ENCODE measurements at places on chromosomes 1 and 21.

GRCh38 chr1:196105901-196106300 is 502.3 kb downstream of the KCNT2 start:
- DNase-seq = no peak

DNA sequence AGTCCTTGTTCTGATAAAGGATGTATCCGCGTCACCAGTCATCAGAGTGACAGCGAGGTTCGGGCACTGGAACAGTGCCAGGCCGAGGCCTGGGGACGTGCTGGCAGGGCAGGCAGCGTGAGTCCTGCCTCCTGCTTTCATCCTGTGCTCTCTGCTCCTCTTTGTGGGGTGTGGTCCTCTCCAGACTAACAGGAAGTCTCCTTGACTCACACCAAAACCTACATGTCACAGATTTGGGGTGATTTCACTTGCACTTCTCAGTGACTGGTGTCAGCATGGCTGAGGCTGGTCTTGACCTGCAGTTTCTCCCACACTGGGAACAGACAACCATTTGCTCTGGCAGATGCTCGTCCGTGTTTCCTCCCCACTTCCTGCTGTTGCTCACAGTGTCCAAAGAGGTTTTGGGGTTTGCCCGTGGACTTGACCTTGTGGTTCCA is 8.8 kb upstream of the NLRP3 start:
- no peak for DNase-seq

DNA sequence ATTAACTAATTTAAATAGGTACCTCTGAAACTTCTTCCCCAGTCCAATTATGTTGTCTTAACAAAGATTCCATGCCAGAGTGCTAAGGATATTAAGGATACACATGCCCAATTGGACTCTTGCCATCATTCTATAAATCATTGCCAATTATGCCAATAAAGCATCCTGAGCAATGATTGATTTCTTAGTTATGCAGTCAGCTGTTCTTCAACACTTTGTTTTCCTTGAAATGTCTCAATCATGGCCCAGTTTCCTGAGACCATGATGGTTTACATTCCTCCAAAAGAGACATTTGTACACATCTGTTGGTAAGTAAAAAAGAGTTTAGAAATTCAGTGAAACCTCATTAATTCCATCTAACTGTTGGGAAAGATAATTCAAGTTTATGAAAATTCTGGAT is 180.4 kb upstream of the PKN2 start:
- no peak for DNase-seq

DNA sequence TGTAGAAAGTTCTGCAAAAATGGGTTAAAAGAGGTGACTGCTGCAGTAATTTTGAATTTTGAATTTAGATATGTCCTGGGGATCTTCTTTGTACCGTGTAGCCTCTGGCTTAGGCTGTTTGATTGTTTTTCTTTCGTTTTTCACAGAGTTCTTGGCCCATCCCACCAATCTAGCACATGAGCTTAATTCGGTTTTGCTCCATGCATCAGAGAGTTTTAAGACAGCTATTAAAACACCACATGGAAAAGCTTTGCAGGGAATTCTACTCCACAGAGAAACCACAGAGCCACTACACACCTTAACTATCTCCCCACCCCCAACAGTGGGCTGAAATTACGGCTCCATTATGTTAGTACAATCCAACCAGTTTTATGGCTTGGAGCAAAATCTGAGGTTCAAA is 25.5 kb downstream of the SPAG17 start:
- DNase-seq = no peak

GRCh38 chr1:218785928-218786327 is 387.8 kb upstream of the LYPLAL1 start:
- no peak for DNase-seq

DNA sequence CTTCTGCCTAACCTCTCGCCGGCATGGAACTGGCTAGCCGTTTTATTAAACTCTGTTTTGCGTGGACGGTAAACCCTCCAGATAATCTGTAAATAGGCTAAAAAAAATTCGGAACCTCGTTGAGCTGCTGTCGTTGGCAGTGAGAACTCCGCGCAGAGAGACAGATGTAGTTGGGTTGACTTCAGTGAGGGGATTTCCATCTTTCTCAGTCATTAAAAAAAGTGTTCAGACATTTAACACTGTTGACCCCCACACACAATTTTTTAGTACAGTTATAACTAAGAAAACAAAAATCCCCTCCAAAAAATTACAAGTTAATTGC is 464 bp downstream of the PARK7 start:
- no peak for DNase-seq

GRCh38 chr1:156748670-156749418 is 2.6 kb downstream of the HDGF start:
- no peak for DNase-seq

GRCh38 chr1:185566995-185567394 is 167.2 kb upstream of the HMCN1 start:
- DNase-seq = no peak

GRCh38 chr1:156504438-156504813 is 3.9 kb upstream of the MEF2D start:
- no peak for DNase-seq

DNA sequence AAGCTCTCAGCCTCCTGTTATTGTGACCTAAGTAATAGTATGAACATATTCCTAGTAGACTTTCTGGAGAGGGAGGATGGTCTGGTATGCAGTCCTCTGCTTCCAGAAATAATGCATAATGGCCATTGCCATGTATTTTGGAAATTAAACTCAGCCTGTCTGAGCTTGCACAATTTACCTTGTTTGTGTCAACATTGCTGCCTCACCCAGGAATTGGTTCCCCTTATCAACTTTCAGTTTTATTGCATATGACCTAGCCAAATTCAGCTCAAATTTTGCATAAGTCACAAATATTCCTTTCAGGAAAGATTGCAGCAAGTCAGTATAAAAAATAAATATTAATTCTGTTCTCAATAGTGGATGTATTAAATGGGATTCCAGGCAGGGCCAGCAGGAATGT is 101.9 kb upstream of the SLC5A9 start:
- DNase-seq = no peak

DNA sequence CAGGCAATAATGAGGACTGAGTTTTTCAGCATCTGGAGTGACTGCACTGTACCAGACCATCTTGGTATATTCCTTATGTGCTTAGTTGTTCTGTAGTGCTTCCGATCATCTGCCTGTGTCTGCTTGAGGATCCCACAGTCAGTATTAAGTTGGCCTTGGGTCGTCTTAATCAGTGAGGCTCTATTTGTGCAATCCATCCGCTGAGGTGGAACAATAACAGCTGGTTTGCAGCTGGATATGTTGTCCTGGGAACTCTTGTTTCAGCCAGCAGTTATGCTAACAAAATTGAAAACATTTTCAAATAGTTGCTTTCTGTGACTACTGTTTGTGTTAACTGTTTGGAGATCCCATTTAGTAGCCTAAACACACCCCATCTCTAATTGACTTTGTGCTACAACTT is 73.7 kb downstream of the LAMC1 start:
- no peak for DNase-seq

- no peak for DNase-seq
Measured at GRCh38 chr1:6473974-6474814, 8.2 kb upstream of the TNFRSF25 start.
